NCI-H1048 (cell line): ENCODE measurements at places on chromosomes 13 and 19.

DNA sequence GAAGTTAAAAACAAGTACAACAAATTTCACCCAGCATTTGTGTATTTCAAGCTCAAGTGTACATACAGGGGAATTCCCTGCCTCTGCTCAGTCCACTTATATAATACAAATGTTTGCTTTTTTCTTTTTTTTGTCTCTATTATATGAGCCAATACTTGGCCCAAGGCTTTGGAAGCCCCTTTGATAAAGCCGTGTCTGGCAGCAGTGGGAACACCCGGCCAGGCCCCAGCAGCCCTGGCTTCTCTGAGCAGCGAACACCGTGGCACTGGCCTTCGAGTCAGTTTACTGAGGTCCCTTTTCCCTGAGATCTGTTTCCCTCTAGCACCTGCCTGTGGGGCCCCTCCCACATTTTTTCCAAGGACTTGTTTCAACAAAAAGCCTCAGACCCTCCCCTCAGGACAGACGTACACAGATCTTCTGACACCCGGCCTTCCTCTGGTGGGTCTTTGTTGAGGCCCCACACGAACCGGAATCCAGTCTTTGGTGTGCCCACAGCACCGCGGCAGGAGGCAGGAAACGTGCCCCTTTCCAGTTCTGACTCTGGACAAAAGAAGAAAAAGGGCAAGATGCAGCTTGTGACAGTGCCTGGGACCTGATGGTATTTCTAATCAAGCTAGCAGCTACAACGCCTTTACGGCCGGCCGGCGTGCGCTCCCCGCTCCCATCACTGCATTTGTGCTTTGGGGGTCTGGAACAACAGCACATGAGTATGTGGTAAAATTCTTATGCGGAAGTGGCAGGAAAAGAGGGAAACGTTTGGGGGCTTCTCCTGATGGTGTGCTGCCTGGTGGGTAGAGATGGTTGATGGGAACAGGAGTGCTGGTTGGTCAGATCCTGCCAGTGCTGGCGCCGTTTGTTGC is 13.8 kb downstream of the SIPA1L3 start:
- DNase-seq: no peak

DNA sequence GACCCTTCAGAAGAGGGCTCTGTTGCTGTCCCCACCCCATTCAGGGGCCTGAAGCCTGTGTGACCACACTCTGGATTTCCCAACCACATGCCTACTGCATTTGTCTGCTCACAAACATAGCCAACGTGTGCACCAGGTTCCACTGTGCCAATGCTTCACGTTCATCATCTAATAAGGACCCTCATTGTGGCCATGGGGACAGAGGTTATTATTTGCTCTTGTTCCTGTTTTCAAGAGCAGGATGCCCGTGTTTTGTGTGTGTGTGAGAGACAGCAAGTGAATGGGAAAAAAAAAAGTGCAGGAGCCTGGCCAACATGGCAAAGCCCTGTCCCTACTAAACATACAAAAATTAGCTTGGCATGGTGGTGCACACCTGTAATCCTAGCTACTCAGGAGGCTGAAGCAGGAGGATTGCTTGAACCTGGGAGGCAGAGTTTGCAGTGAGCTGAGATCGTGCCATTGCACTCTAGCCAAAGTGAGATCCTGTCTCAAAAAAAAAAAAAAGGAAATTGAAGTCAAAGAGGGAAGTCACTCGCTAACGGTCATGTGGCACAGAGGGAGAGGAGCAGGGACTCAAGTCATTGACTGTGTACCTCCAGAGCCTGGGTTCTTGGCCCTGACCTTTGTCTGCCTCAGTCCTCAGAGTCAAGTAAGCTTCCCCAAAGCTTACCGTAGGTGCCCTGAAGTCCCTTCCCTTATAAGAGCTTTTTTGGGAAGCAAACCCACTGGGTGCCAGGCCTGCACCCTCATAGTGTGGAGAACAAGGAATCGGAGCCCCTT is 6.9 kb downstream of the B3GNT8 start:
- DNase-seq: no peak

GRCh38 chr19:27750391-27751043 is 1462.4 kb downstream of the UQCRFS1 start:
- DNase-seq: no peak

- DNase-seq: no peak
These were observed 4.5 kb upstream of the EEF1AKMT1 start for GRCh38 chr13:20778311-20778710.

DNA sequence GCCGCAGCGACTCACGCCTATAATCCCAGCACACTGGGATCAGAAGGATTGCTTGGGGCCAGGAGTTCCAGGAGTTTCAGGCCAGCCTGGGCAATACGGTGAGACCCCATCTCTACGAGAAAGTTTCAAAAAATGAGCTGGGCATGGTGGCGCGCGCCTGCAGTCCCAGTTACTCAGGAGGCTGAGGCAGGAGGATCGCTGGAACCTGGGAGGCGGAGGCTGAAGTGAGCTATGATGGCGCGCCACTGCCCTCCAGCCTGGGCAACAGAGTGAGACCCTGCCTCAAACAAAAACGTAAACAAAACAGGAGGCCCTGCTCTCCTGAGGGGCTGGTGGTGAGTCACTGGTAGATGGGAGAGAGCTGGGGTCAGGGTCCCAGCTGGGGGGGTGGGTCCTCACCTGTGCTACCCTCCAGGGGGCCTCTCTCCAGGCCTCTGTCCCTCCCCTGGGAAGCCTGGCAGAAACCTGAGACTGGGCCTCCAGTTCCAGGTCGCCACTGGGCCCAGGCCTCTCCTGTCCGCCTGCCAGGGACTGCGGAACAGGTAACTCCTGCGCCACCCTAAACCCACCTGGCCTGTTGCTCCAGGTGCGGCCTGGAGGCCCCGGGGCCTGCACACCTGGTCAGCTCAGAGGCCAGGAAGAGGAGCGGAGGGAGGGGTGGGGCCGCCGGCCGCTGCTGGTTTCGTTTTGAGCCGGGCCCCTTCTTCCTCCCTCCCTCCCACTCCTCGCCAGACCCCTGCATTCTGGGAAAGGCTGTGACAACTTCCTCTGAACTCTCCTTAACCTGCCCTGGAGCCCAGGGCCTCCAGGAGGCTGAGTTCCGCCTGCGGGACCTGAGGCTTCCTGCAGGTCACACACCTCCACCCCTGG is 17.2 kb upstream of the ZBTB7A start:
- no peak for DNase-seq

GRCh38 chr13:99894105-99894839 is 77.3 kb downstream of the ZIC5 start:
- peak; percentile 67 for DNase-seq

DNA sequence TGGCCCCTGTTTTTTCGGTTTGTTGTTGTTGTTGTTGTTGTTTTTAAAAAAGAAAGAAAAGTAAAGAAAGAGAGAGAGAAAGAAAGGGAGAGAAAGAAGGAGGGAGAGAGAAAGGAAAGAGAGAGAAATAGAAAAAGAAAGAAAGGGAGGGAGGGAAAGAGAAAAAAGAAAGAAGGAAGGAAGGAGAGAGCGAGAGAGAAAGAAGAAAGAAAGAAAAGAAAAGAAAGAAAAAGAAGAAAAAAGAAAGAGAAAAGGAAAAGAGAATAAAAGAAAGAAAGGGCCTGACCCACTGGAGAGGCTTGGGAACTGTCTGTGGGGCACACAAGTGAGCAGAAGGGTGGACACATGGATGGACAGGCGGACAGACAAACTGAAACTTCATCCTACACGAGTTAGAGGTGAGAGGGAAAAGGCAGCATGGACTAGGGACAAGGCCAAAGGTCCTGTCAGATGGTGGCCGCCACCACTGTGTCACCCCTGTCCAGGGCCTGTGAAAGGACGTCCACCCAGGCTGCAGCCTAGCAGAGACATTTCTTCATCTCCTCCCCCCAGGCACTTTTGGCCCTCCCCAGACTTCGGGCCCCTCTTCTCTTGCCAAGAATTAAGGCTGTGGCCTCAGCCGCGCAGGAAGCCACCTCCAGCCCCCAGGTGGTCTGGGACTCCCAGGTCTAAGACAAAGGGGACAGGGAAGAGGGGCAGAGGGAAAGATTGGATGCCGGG is 9.1 kb upstream of the BCAM start:
- no peak for DNase-seq

GRCh38 chr13:76527041-76527440 is 359.2 kb downstream of the KCTD12 start:
- DNase-seq: no peak

- DNase-seq: no peak
These were observed 18.3 kb upstream of the DHRS12 start for GRCh38 chr13:51822106-51822815.

DNA sequence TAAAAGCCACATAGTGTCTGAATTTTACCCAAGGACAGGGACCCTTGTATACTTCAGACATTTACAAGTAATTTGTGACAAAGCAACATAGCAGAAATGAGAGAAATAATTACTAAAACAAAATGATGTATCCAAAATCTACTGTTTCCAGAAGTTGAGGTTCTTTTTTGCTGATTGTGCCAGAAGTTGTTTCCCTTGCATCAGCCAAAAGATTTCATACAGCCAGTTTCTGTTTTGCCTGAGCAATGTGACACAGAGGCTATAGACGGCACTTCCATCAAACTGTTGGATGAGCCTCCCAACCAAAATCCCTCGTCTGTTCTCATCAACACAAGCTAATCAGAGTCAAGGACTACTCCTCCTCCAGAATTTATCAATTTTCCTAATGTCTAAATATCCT is 913.2 kb upstream of the GPC6 start:
- no peak for DNase-seq

DNA sequence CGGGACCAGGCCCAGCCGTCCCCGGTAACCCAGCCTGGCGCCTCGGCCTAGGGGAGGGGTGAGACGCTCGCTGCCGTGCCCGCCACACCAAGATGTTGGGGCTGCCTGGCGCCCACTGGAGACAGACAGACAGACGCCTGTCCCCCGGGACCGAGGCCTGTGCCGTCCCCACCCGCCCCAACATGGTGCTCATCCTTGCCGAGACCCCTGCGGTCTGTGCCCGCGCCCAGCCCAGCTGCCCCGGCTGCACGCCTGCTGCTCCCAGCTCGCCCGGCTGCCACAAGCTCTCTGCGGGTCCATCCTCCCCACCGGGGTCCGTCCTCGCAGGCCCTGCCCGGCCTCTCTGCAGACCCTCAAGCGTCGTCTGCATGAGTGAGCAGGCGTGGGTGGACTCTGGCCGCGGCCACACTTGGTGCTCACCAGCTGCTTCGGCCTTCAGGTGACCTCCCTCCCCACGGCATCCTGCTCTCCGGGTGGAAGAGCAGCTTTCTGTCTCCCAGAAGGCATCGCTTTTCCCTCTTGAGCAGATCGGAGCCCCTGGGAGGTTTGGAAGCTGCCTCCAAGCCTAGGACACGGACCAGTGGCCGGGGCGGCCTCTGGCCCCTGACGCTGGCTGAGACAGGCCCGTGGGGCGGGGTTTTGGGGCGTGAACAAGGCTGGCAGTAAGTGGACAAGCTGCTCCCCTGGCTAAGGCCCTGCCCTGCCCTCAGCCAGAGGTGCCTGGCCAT is 6.7 kb upstream of the TMPRSS9 start:
- DNase-seq: no peak

DNA sequence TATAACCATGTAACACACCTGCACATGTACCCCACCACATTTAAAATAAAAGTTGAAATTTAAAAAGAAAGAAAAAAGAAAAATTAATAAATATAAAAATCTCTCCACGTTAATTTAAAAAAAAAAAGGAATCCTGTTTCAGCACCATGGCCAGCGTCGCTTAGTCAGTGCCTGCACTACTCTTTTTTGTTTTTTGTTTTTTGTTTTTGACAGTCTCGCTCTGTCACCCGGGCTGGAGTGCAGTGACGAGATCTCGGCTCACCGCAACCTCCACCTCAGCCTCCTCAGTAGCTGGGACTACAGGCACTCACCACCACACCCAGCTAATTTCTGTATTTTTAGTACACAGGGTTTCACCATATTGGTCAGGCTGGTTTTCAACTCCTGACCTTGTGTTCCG is 835.9 kb downstream of the UQCRFS1 start:
- DNase-seq: no peak

DNA sequence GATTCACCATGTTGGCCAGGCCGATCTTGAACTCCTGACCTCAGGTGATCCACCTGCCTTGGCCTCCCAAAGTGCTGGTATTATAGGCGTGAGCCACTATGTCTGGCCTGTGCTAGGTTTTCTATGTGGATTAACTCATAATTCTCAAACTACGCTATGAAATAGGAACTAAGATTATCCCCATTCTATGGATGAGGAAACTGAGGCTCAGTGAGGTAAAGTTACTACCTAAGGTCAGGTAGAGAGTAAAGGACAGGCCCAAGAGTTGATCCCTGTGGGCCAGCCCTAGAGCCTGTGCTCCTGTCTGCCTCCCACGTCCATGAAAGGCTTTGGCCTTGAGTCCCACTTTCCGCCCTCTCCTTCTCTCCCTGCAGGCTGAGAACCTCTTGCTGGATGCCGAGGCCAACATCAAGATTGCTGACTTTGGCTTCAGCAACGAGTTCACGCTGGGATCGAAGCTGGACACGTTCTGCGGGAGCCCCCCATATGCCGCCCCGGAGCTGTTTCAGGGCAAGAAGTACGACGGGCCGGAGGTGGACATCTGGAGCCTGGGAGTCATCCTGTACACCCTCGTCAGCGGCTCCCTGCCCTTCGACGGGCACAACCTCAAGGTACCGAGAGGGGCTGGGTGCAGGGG is 20.1 kb downstream of the MARK4 start:
- DNase-seq: no peak

GRCh38 chr13:74476365-74476764 is 342.2 kb upstream of the KLF12 start:
- DNase-seq: no peak

- DNase-seq: no peak
These were observed 8.9 kb downstream of the DHX34 start for GRCh38 chr19:47357788-47358680.

- no peak for DNase-seq
These were observed 1.5 kb upstream of the TBXA2R start for GRCh38 chr19:3608079-3608641.

DNA sequence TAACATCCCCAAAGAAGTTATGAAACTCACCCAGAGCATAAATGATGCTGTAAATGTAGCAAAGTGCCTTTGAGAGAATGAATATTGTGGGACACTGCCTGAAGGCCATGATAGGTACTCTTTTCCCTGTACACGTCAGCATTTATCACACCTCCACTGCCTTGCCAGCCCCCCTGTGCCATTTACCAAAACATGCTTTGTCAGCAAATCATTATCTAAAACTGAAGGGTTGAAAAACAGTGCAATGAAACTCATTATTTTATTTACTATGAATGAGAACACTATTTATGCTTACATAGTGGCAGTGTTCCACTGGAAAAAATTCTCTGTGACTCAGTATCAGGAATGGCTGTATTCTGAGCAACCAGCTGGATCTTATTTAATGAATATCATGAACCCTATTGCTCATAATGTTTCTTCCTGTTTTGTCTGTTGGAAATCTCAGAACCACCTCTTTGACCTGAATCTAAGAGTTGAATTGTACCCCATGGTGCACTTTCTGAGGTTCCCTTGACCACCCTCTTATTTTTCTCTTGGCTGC is 564.1 kb downstream of the DCT start:
- no peak for DNase-seq

DNA sequence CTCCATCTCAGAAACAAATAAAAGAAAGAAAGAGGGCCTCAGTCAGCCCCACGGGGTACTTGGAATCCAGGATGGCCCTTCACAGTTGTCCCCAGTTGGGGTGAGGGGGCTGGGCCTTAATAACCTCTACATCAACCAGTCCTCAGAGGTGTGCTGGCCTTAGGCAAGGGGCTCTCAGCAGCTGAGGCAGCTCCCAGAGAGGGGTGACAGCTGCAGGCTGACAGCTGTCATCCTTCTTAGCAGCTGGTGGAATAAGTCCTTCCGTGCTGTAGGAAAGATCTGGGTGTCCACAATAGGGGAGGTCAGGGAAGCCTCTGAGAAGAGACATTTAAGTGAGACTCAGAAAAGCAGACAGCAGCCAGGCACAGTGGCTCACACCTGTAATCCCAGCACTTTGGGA is 7.4 kb downstream of the BCAM start:
- DNase-seq: no peak

- DNase-seq: no peak
These were observed 106.8 kb downstream of the STOML3 start for GRCh38 chr13:38883783-38884182.
